ENCODE measurements at places on chromosomes 1 and 21. TPM values are rescaled to one million over a fixed set of nuclear protein-coding genes. Genes with fewer than 3 reads are reported as not detected.

DNA sequence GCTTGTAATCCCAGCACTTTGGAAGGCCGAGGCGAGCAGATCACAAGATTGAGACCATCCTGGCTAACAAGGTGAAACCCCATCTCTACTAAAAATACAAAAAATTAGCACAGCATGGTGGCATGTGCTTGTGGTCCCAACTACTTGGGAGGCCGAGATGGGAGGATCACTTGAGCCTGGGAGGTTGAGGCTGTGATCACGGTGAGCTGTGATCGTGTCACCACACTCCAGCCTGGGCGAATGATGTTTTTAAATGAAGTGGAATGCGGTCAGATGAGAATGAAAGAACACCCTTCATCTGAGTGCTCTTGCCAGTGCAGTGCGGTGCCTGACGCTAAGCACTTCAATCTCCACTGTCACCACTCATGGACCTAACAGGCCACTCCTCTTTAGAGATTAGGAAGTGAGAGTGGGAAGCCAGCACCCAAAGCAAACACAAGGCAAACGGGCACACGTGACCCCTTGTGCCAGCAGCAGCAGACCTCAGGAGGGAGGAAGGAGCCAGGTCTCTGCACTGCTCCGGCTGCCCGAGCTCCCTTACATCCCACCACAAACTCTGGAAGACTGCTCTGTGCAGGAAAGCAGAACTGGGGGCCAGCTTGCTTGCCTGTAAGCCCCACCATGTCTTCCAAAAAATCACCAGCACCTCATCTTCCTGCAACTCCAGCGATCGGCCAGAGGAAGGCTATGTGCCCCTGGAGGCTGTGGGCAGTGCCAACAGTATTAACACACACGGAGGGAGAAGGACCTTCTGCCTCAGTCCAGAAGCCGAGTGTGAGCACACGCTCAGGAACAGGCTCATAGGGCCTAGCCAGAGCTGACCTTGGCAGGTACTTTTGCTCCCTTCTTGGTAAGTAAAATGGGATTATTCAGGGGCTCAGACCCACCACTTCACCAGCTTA, 9.7 kb downstream of the CTNNBIP1 start:
- no peaks in the 10 kb centered on the region for H3K36me3 ChIP-seq
- DNase-seq: peak; percentile 12
- H3K4me3 ChIP-seq: no peak overlapping the region
- H3K4me1 ChIP-seq: peaks cover 12% of the 10 kb centered on the region
- no peaks in the 10 kb centered on the region for H3K27me3 ChIP-seq

The HLX gene
- total RNA-seq: 0.23 TPM

The ADORA3 gene
- total RNA-seq: 0.92 TPM

DNA sequence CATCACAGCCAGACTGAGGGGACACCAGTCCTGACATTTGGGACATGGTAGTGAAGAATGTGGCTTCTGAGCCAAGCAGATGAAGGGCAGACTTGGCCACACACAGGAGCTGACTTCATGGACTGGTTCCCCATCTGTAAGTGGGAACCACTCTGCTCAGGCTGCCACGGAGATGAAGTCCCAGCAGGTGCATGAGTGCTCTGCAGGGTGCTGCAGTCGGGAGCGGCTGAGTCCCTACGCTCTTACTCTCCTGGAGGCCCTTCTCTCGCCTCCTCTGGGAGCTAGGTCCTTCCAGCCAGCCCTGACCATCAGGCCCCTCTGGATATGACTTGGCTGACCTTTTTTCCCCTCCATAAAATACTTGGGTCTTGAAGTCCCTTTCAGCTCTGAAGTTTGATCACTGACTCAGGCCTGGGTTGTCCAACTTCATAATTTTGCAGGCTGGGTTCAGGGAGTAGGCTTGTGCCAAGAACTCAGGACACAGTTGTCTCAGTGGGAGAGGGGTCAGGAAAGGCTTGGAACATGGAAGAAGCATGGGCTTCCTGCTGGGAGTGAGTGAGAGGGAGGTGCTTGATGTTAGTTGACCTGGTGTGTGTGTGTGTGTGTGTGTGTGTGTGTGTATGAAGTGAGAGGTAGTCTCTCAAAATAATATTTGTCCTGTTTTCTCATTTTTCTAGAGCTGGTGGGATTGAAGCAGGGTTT, 21.0 kb upstream of the EPS8L3 start:
- H3K27ac ChIP-seq: no peak overlapping the region
- peaks cover 68% of the 10 kb centered on the region for H3K4me1 ChIP-seq
- H3K4me3 ChIP-seq: no peak overlapping the region
- no peaks in the 10 kb centered on the region for H3K27me3 ChIP-seq
- H3K36me3 ChIP-seq: no peaks in the 10 kb centered on the region
- DNase-seq: no peak

DNA sequence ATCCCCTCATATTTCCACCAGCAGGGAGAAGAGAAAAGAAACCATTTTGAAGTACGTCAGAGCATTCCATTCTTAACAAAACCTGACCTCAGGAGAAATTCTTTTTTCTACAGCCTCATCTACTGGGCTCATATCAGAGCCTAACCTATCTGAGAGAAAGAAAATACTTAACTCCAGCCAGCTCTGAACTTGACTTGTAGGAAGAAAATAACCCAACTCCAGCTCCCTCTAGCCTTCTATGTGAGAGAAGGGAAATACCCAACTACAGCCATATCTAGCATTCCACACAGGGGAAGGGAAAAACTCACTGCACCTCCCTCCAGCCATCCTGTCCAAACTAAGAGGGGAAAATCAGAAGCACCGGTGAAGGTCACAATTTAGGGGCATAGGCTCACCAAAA, 57.7 kb downstream of the SPATA6 start:
- H3K36me3 ChIP-seq: peaks cover 8% of the 10 kb centered on the region
- no peak for DNase-seq
- no peak overlapping the region for H3K4me3 ChIP-seq
- H3K27ac ChIP-seq: no peak overlapping the region
- no peaks in the 10 kb centered on the region for H3K4me1 ChIP-seq

The TCEA3 gene
- total RNA-seq: 9.1 TPM

DNA sequence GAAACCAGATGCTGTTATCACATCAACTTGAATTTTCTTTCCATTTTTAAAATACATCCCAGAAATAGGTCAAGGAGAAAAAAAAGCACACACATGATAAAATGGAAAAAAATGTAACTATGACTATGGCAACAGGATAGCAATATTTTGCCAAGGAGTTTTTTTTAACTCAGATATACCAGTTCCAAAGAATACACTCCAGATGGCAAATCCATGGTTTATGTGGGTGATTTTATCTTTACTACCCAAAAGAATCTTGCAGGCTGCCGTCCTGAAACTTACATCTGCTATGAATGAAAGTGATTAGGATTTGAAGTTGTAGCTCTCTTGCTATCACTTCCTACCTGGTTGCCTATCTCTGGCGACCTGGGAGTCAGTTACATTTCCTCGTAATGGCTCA, 91.0 kb upstream of the PLPPR4 start:
- H3K27ac ChIP-seq: no peak overlapping the region
- no peak for DNase-seq
- no peaks in the 10 kb centered on the region for H3K4me1 ChIP-seq
- no peaks in the 10 kb centered on the region for H3K27me3 ChIP-seq
- no peaks in the 10 kb centered on the region for H3K36me3 ChIP-seq

The TBX15 gene
- not detected for total RNA-seq

The NHLH1 gene
- total RNA-seq: not detected

The PLA2G2D gene
- total RNA-seq: not detected

- no peak overlapping the region for H3K27ac ChIP-seq
- DNase-seq: no peak
- no peaks in the 10 kb centered on the region for H3K27me3 ChIP-seq
- peaks cover 76% of the 10 kb centered on the region for H3K4me1 ChIP-seq
- H3K4me3 ChIP-seq: no peak overlapping the region
Observed at GRCh38 chr1:68201546-68202238, 30.6 kb downstream of the WLS start.

GRCh38 chr1:228903434-228904071, 168.3 kb downstream of the RHOU start:
- no peak overlapping the region for H3K4me3 ChIP-seq
- H3K4me1 ChIP-seq: peaks cover 25% of the 10 kb centered on the region
- no peak for DNase-seq
- H3K27me3 ChIP-seq: no peaks in the 10 kb centered on the region

DNA sequence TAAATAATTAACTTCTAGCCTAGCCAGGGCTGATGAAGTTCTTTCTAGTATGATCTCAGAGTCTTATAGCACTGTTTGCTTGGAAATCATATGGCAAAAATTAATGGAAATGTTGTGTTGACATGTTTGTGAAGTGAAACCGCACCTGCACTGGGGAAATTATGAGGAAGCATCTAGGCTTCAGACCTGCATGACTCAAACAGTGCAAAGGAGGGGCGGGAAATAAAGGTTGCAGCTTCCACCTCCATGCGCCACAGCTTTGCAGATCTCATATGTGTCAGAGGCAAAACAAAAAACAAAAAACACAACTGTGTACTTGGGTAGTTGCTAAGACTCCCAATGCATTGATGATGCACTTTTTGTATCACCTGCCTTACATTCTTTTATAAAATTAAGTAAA, 1080.6 kb downstream of the PLA2G4A start:
- no peaks in the 10 kb centered on the region for H3K36me3 ChIP-seq
- H3K4me1 ChIP-seq: no peaks in the 10 kb centered on the region
- no peak overlapping the region for H3K27ac ChIP-seq
- H3K4me3 ChIP-seq: no peak overlapping the region
- DNase-seq: no peak

GRCh38 chr1:51776408-51776807, 102.1 kb downstream of the NRDC start:
- H3K27me3 ChIP-seq: no peaks in the 10 kb centered on the region
- no peak overlapping the region for H3K4me3 ChIP-seq
- H3K36me3 ChIP-seq: peaks cover 93% of the 10 kb centered on the region
- DNase-seq: no peak

The LRRC38 gene
- not detected for total RNA-seq

The NUDT4B gene
- total RNA-seq: 24.6 TPM

DNA sequence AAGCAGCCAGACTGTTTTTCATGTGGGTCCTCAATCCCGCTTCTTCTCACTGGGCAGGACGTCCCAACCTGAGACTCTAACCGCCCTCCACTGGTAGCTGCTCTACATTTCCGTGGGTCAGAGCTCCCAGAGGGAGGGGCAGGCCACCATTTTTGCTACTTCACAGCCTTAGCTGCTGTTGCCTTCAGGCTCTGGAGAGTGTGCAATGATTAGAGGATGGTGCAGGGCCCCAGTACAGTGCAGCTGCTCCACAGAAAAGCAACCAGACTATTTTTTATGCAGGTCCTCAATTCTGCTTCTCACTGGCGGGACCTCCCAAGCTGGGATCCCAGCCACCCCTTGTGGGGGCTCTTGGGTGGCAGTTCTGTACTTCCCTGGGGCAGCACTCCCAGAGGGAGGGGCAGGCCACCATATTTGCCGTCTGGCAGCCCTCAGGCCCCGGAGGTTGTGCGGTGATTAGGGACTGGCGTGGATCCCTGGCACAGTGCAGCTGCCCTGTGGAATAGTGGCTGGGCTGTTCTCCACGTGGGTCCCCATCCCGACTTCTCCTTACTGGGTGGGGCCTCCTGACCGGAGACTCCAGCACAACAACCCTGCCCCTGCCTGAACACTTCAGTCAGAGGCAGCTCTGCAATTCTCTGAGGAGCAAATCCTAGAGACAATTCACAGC, 647.6 kb upstream of the PKN2 start:
- DNase-seq: no peak
- no peaks in the 10 kb centered on the region for H3K4me1 ChIP-seq
- H3K27me3 ChIP-seq: no peaks in the 10 kb centered on the region
- no peaks in the 10 kb centered on the region for H3K36me3 ChIP-seq

- H3K27ac ChIP-seq: no peak overlapping the region
- no peak for DNase-seq
- H3K36me3 ChIP-seq: no peaks in the 10 kb centered on the region
- no peaks in the 10 kb centered on the region for H3K4me1 ChIP-seq
- H3K4me3 ChIP-seq: no peak overlapping the region
- H3K27me3 ChIP-seq: no peaks in the 10 kb centered on the region
Observed at GRCh38 chr21:14487490-14488432, 58.4 kb downstream of the SAMSN1 start.

The HES3 gene
- total RNA-seq: not detected

GRCh38 chr21:44365251-44365966, 12.0 kb downstream of the TRPM2 start:
- no peak for DNase-seq
- no peaks in the 10 kb centered on the region for H3K4me1 ChIP-seq
- H3K36me3 ChIP-seq: no peaks in the 10 kb centered on the region
- H3K27me3 ChIP-seq: no peaks in the 10 kb centered on the region

GRCh38 chr1:161933592-161934588, 89.8 kb downstream of the OLFML2B start:
- H3K4me1 ChIP-seq: peaks cover 7% of the 10 kb centered on the region
- no peaks in the 10 kb centered on the region for H3K27me3 ChIP-seq
- H3K27ac ChIP-seq: no peak overlapping the region
- DNase-seq: no peak
- H3K36me3 ChIP-seq: no peaks in the 10 kb centered on the region
- no peak overlapping the region for H3K4me3 ChIP-seq

The ANGPTL1 gene
- 18.7 TPM for total RNA-seq

The CAPN8 gene
- total RNA-seq: 1.1 TPM

GRCh38 chr21:25560271-25560685, 47.0 kb downstream of the MRPL39 start:
- no peak overlapping the region for H3K4me3 ChIP-seq
- no peak for DNase-seq
- no peaks in the 10 kb centered on the region for H3K27me3 ChIP-seq
- no peaks in the 10 kb centered on the region for H3K36me3 ChIP-seq
- H3K27ac ChIP-seq: no peak overlapping the region
- H3K4me1 ChIP-seq: no peaks in the 10 kb centered on the region

GRCh38 chr1:167081594-167082156, 8.5 kb downstream of the GPA33 start:
- no peaks in the 10 kb centered on the region for H3K36me3 ChIP-seq
- H3K27me3 ChIP-seq: no peaks in the 10 kb centered on the region
- no peak overlapping the region for H3K4me3 ChIP-seq

GRCh38 chr1:185317886-185318310, 855 bp upstream of the IVNS1ABP start:
- peak; percentile 21 for DNase-seq
- H3K27ac ChIP-seq: peak overlapping the region; percentile 94
- no peaks in the 10 kb centered on the region for H3K27me3 ChIP-seq

- DNase-seq: no peak
- H3K4me3 ChIP-seq: peak overlapping the region; percentile 97
- H3K27me3 ChIP-seq: no peaks in the 10 kb centered on the region
- H3K4me1 ChIP-seq: peaks cover 3% of the 10 kb centered on the region
Observed at GRCh38 chr1:114671011-114671938, 1.4 kb upstream of the DENND2C start.

The DONSON gene
- 10.9 TPM for total RNA-seq

The MYBPH gene
- total RNA-seq: not detected

DNA sequence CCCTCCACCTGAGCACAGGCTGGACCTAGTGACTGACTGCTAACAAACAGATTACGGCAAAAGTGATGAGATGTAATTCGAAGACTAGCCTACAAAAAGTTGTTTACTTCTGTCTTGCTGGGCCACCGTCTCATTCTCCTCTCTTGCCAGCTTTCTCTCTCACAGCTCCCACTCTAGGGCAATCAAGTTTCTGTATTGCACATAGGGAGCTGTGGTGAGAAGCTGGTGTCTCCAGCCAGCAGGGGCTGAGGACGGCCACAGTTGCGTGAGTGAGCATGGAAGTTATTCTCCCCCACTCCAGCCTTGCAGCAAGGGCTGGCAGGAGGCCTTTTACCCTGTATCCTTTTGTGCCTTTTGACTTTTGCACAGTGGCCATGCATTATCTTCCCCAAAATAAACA, 8.6 kb upstream of the COL6A2 start:
- H3K27me3 ChIP-seq: no peaks in the 10 kb centered on the region
- peaks cover 9% of the 10 kb centered on the region for H3K4me1 ChIP-seq
- DNase-seq: no peak
- no peaks in the 10 kb centered on the region for H3K36me3 ChIP-seq
- no peak overlapping the region for H3K27ac ChIP-seq
- H3K4me3 ChIP-seq: no peak overlapping the region

The RASSF5 gene
- 29.2 TPM for total RNA-seq

- H3K27ac ChIP-seq: no peak overlapping the region
- H3K4me1 ChIP-seq: no peaks in the 10 kb centered on the region
- DNase-seq: no peak
Observed at GRCh38 chr1:992362-992761, 7.5 kb downstream of the HES4 start.

The SPEN gene
- total RNA-seq: 36.0 TPM
